ENCODE measurements at places on chromosomes 2 and 18.

DNA sequence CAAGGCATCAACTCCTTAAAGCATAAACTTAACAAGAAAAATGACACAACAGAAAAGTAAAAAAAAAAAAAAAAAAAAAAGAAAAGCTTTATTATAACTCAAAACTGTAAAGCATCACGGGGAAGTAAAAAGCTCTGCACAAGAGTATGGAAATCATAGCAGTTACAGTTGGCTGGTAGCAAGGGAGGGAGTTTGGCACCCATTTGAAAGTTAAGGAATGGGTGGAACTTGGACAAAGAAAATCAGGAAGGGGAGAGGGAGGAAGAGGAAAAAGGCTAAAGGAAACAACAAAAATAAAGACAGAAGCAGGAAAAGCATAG is 8.6 kb downstream of the KLF7 start:
- H3K27ac ChIP-seq: no peak overlapping the region
- H3K27me3 ChIP-seq: no peaks in the 10 kb centered on the region
- no peaks in the 10 kb centered on the region for H3K36me3 ChIP-seq
- peaks cover 28% of the 10 kb centered on the region for H3K4me1 ChIP-seq
- no peak for DNase-seq

DNA sequence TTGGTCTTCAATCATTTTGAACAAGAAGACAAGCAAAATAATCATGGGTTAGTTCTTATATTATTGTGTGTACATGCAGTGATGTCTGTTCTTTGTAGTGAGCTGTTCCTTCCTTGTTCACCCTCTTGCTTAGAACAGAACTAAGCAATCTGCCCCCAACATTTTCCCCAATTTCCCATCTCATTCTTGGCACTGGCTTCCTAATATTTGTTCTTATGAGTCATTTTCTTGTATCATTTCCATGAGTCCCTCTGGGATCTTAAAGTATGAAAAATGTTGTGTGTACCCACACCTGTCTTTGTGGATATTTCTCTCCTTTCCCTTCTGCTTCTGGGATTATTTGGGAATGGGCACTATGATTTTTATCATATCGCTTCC is 3.5 kb upstream of the IL1B start:
- no peaks in the 10 kb centered on the region for H3K36me3 ChIP-seq
- no peak overlapping the region for H3K4me3 ChIP-seq
- H3K4me1 ChIP-seq: peaks cover 36% of the 10 kb centered on the region
- H3K27me3 ChIP-seq: no peaks in the 10 kb centered on the region
- DNase-seq: no peak

- DNase-seq: no peak
- no peaks in the 10 kb centered on the region for H3K4me1 ChIP-seq
- H3K27me3 ChIP-seq: no peaks in the 10 kb centered on the region
- no peak overlapping the region for H3K4me3 ChIP-seq
- no peak overlapping the region for H3K27ac ChIP-seq
Measured at GRCh38 chr2:39631718-39632117, 34.0 kb upstream of the TMEM178A start.

DNA sequence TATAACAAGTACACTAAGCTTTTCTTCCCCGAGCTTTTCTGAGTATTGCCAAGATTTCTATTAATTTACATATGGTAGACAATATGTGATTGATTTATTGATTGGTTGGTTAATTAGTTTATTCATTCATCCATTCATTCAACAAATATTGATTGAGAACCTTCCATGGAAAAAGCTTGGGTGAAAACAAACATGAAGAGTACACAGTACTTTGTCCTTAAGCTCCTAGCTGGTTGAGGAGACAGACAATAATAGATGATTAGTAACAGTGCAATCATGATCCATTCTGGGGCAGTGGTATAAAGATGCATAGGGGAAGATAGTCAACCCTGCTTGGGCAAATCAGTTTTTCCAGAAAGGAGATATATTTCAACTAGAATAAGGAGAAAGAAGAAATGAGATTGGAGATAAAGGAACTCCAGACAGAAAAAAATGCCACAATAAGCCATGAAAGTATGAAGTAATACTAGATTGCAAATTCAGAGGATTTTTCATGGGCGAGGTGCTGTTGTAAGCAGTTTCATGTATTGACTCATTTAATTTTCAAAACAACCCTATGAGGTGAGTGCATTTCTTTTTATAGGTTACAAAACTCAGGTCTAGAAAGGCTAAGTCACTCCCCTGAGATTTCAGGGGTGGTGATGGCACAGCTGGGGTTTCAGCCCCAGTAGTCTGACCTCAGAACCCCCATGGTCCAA is 129.5 kb downstream of the RND3 start:
- no peak overlapping the region for H3K27ac ChIP-seq
- H3K4me3 ChIP-seq: no peak overlapping the region
- H3K36me3 ChIP-seq: no peaks in the 10 kb centered on the region
- no peaks in the 10 kb centered on the region for H3K4me1 ChIP-seq
- no peaks in the 10 kb centered on the region for H3K27me3 ChIP-seq

- H3K36me3 ChIP-seq: no peaks in the 10 kb centered on the region
- no peak overlapping the region for H3K4me3 ChIP-seq
- no peak for DNase-seq
Measured at GRCh38 chr2:100756704-100757103, 63.2 kb upstream of the NPAS2 start.

- H3K36me3 ChIP-seq: no peaks in the 10 kb centered on the region
- no peaks in the 10 kb centered on the region for H3K27me3 ChIP-seq
- no peak overlapping the region for H3K27ac ChIP-seq
- DNase-seq: no peak
Measured at GRCh38 chr2:40480596-40480995, 28.7 kb upstream of the SLC8A1 start.

- H3K36me3 ChIP-seq: no peaks in the 10 kb centered on the region
- H3K27me3 ChIP-seq: no peaks in the 10 kb centered on the region
- no peaks in the 10 kb centered on the region for H3K4me1 ChIP-seq
- H3K27ac ChIP-seq: no peak overlapping the region
- H3K4me3 ChIP-seq: no peak overlapping the region
Measured at GRCh38 chr18:23910032-23910431, 104.5 kb upstream of the TTC39C start.

DNA sequence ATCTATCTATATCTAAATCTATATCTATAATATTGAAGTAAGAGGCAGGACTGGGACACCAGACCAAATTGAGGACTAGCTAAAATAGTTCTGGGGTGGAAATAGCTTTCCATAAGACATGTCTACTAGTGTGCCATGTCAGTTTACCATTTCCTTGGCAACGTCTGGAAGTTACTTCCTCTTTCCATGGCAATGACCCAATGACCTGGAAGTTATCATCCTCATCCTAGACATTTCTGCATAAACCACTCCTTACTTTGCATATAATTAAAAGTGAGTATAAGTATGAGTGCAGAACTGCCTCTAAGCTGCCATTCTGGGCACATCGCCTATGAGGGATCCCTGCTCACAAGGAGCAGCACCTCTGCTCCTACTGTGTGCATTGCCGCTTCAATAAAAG is 734.0 kb upstream of the GCFC2 start:
- H3K27ac ChIP-seq: no peak overlapping the region
- no peaks in the 10 kb centered on the region for H3K36me3 ChIP-seq
- no peaks in the 10 kb centered on the region for H3K4me1 ChIP-seq
- DNase-seq: no peak

DNA sequence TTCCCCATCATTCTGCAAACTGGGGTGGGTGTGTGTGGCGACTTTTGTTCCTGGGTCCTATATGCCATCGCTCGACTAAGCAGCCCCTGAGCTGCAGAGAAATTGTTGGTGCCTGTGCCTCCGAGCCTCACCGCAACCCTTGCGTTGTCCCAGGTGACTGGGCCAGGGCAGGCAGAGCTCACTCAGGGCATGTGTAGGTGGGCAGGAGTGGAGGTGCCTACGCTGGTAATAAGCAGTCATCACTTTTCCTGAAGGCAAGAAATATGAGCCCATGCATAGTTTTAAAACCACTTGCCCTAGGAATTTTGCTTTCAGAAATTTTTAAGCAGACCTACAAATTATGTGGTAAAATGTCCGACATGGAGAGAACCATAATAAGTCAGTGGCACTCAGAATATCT is 197.8 kb downstream of the SMAD7 start:
- peaks cover 41% of the 10 kb centered on the region for H3K4me1 ChIP-seq
- H3K27ac ChIP-seq: no peak overlapping the region
- DNase-seq: no peak
- no peaks in the 10 kb centered on the region for H3K27me3 ChIP-seq
- no peak overlapping the region for H3K4me3 ChIP-seq
- H3K36me3 ChIP-seq: no peaks in the 10 kb centered on the region

DNA sequence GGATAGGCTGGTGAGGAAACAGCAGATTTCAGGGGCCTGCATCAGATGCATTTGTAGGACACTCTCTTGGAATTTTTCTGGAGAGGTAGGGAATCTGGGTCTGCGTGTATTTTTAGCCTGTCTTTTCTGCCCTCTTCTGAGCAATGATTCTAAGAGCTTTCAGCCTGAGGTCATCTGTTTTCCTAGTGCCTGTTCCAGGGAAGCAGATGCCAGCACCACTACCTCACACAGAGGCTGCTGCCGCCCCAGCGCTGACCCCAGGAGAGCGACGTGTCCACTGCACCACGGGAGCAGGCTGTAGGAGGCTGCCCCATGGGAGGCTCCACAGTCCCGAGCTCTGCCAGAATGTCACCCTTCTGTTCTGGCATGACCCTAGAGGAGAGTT is 316.5 kb downstream of the CYP26B1 start:
- H3K27me3 ChIP-seq: no peaks in the 10 kb centered on the region
- H3K36me3 ChIP-seq: no peaks in the 10 kb centered on the region
- no peak for DNase-seq
- no peak overlapping the region for H3K27ac ChIP-seq
- no peak overlapping the region for H3K4me3 ChIP-seq

GRCh38 chr2:134852518-134852917 is 14.1 kb downstream of the ACMSD start:
- no peak overlapping the region for H3K27ac ChIP-seq
- H3K4me3 ChIP-seq: no peak overlapping the region
- no peaks in the 10 kb centered on the region for H3K36me3 ChIP-seq
- DNase-seq: no peak

DNA sequence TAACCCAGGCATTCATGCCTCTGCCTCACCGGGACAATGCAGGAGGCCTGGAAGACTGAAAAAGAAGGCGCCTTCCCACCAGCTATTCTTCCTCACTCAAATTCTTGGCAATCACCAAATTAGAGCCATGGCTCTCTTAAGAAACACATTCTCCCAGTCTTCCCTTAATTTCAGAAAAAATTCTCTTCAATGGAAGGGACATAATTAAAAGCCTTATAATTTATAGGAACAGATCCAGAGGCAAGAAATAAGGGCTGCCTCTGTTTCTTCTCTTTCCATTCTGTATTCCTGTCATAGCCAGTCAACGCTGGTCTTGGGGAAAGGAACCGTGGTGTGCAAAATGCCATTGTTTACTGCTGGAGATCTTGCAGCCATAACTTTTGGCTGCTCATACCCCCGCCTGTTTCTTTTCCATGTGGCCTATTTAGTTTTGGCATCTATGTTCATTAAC is 32.8 kb downstream of the DTNA start:
- no peaks in the 10 kb centered on the region for H3K4me1 ChIP-seq
- H3K4me3 ChIP-seq: no peak overlapping the region
- H3K27ac ChIP-seq: no peak overlapping the region

- H3K4me1 ChIP-seq: no peaks in the 10 kb centered on the region
- no peaks in the 10 kb centered on the region for H3K36me3 ChIP-seq
- no peak for DNase-seq
- no peak overlapping the region for H3K4me3 ChIP-seq
Measured at GRCh38 chr2:240819126-240819857, 727 bp downstream of the KIF1A start.

DNA sequence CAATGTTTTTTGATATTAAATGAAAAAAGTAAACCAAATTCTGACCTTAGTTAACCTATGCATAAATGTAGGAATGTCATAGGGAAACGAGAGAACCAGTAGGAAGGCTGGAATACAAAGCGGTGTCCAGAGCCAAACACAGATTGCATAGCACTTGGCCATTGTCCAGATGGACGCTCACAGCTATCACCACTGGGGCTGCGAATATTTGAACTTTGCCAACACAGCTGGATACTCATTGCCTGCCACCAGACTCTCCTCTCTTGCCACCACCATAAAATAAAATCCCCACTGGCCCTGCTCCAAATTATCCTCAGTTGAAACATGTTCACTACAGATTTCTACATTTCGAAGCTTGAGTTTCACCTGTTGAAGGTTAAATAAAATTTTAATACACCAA is 159.3 kb upstream of the GULP1 start:
- no peak overlapping the region for H3K4me3 ChIP-seq
- no peak for DNase-seq
- no peak overlapping the region for H3K27ac ChIP-seq
- H3K36me3 ChIP-seq: no peaks in the 10 kb centered on the region

DNA sequence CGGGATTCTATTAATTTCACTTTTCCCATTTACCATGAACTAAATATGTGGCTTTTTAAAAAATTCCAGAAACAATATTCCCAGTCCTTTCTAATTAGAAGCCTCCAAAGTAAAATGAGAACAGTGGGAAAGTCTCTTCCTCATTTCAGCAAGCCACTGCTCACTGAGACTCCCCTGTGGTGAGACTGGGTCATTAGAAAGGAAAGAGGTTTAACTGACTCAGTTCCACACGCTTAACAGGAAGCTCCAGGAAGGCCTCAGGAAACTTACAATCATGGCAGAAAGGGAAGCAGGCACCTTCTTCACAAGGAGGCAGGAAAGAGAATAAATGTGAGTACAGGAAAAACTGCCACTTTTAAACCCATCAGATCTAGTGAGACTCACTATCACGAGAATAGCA is 258.9 kb upstream of the CHAC2 start:
- DNase-seq: no peak
- H3K27ac ChIP-seq: no peak overlapping the region
- H3K4me3 ChIP-seq: no peak overlapping the region
- no peaks in the 10 kb centered on the region for H3K4me1 ChIP-seq

DNA sequence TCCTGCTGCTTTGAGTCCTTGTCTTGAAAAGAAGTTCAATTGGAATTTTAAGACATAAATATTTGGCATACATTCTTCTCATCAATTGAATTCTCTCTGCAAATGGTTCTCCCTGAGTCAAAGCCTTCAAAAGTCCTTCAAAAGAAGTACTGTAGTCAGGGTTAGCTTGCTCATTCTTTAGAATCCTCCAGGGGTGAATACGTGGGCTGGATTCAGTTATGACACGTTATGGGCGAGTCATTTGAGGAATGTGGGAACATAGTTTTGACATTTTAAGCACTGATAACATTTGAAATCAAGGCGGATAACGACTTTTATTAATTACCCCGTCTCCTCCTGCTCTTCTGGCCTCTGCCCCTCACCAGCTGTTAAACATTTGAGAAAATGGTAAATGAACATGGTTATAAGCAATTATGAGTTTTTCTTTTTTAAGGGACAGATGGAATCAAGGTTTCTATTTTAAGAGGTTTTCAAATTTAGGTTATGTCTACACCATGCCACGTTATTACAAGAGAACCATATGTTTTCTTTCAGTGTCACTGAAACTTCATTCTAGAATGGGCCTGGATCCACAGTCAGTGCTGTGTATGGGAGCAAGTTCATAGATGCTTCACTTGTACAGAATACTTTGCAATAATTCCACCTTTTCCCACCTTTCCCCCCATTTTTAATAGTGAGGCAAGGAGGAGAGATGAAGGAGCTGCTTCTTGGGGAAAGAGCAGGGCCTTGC is 273.1 kb downstream of the TSN start:
- no peak overlapping the region for H3K27ac ChIP-seq
- no peaks in the 10 kb centered on the region for H3K27me3 ChIP-seq
- no peaks in the 10 kb centered on the region for H3K4me1 ChIP-seq
- no peaks in the 10 kb centered on the region for H3K36me3 ChIP-seq
- H3K4me3 ChIP-seq: no peak overlapping the region
- DNase-seq: no peak

GRCh38 chr2:86319700-86320580 is 17.5 kb downstream of the REEP1 start:
- H3K36me3 ChIP-seq: no peaks in the 10 kb centered on the region
- H3K27me3 ChIP-seq: no peaks in the 10 kb centered on the region
- H3K4me3 ChIP-seq: no peak overlapping the region
- no peak overlapping the region for H3K27ac ChIP-seq

Measured in GM12878 (cell line).